ENCODE measurements at places on chromosomes 7 and 10.

- no peak for DNase-seq
Observed at GRCh38 chr7:19648791-19649190, 60.0 kb downstream of the POLR1F start.

DNA sequence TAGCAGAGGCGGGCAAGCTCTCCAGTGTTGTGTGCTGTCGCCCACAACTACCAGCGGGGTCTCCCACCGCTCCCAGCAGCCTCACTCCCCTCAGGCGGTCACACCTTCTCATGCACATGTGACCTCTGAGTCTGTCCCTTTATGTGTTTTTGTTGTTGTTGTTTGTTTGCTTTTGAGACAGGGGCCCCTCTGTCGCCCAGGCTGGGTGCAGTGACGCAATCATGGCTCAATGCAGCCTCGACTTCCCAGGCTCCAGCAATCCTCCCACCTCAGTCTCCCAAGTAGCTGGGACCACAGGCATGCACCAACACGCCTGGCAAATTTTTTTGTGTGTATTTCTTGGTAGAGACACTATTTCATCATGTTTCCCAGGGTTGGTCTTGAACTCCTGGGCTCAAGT is 1.5 kb downstream of the CPSF4 start:
- DNase-seq = no peak

DNA sequence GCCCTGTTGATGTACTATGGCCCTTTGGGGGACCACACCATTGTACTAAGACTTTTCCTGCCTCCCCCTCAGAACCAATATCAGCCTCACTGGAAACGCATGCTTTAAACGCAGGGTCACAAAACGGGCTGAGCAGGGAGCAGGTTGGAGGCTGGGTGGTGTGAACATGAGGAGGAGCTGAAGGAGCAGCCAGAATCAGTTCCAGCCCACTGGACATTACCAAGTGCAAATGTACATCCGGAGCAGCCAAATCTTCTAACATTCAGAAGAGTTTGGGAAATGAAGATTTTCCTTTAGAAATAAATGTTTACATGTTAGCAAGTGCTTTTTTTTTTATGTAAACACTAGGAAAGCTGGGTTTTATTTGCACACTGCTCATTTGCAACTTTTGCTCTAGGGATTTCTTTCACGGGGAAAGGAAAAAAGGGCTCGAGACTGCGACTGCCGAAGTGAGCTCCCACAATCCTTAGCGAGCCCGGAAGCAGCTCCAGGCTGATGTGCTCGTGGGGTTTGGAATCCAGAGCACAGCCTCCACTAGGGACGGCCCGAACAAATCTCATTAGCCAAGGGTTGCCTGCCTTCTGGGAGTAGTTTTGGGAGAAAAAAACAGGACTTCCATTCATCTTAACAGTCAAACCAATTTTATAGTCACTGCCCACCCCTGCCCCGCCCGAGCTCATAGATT is 108.0 kb upstream of the YAE1 start:
- DNase-seq = no peak

GRCh38 chr10:71321386-71321785 is 2.3 kb downstream of the SLC29A3 start:
- DNase-seq = no peak

DNA sequence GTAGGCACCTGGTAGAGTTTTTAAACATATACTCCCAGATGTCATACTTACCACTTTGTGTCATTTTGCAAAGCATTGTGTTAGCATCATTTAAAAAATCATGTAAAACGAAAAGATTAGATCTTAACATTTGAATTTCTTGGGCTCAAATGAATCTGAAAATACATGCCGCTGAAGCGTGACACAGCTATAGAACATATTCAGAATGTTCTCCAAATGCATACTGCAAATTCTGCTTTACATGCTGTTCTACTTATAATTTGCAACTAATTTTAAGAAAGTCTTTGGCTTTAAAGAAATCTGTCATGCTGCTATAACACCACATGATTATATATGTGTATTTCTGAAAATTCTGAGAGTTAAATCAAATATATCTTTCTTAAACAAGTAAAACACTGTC is 109.2 kb upstream of the CAV2 start:
- DNase-seq = no peak

DNA sequence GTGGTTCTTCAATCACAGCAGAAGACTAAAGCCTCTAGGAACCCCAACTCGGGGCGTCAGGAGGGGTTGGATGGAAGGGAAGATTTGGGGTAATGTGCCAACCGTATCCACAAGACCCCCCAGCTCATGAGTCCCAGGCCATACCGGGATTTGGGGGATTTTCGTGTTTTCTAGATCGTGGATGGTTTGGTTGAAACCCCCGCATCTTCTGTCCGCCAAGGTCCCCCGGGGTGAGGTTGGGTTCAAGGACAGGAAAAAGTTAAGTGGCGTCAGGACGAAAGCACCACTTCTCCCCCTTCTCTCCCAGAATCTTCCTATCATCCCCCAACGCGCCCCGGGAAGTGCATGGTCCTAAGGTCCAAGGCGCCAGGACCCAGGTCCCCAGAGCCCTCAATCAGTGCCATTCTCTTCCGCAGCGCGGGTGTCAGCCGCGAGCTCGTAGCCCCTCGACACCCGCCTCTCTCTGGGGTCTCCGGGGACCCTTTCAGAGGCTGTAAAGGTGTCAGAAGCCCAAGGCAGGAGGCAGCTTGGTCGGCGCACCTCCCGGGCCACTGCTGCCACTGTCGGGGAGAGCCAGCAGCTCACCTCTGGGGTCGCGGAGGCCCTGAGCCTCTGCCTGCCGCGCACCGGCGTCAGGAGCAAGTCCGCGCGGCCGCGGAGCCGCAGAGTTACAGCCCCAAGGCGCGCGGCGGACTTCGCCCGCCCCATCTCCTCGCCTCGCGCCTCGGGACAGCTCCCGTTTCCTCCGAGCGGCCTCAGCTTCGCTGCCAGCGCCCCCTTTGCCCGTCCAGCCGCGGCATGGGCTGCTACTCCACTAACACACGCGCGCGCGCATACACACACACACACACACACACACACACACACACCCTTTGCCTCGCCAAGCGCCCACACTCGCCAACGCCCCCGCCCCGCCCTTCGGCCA is 1.5 kb downstream of the MKX start:
- DNase-seq = peak; percentile 72

DNA sequence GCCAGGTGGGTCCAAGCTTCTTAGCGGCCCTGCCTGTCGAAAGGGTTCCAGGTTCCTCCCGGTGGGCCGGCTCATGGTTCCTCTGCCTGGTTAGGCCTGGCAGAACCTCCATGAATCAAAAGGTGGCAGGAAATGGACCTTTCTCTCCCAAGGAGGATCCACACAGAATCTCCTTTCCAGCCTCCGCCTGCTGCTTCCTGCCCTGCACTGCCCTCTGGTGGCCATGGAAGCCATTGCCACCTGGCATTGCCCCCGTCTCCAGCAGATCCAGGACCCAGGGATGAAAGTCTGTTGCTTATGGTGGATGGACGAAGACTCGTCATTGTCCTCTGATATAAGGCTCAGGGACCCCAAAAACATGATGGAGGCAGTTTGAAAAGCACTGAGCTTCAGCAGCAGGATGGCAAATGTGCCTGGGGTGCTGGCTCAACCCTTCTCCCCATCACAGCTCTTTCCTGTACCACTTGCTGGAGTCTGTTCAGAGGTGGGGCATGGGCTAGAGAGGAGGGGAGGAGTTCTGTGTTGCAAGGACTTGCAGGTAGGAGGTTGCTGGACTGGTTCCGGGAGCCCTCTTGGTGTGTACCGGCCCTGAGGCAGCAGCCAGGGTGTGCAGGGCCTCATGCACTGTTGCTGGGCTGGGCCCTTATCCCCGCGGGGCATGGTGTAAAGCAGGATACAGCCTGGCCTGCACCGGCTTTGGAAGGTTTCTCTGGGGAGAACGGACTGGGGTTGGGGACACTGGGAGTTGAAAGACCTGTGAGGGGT is 11.3 kb upstream of the INMT start:
- peak; percentile 84 for DNase-seq

GRCh38 chr10:42973870-42974692 is 102.8 kb upstream of the RET start:
- peak; percentile 26 for DNase-seq

DNA sequence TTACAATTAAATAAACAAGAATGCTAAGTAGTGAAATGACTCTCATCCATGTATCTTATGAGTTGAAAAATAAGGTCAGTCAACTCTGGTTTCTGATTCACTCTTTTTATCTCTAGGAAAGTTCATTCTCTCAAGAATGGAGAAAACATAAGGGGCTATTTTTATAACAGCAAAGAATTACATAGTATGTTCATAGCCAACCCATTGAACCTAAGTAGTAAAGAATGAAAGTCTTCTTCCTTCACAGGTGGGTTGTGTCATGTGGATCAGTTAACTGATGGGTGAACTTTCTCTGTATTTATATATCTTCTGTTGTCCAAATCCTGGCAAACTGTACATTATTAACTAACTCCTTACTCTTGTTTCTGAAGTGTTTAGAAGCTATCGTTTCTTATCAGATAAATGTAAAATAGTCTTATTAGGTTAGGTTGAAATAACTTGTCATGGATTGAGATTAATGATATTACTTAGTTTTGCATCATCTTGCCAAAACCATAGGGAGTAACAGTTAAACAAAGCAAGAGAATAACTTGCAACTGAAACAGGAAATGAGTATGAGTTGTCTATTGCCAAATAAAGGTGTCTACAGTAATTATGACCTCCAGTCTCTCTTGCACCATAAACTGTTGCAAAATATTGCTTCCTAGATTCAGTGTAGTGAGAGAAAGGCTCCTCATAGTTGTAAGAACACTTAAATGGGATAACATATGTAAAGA is 86.8 kb downstream of the ANKRD7 start:
- no peak for DNase-seq

DNA sequence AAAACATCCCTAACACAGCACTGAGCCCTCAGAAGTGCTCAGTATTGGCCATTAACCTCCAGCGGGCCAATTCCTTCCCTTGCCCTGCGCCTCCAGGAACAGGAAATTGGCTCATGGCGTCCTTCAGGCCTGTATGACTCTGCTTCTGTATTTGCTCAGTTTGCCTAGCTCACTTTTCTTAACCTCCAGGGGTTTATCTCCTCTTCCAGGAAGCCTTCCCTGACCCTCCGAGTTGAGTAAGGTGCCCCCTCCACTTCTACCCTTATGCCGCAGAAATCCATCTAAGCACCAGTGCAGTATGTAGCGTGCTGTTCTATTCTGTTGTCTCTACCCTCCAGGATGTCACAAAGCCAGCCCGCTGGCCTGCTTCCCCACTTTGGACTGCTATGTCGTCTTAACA is 1.1 kb upstream of the SFXN4 start:
- DNase-seq = no peak

- DNase-seq = peak; percentile 80
Observed at GRCh38 chr7:155796381-155797261, 15.6 kb downstream of the SHH start.

DNA sequence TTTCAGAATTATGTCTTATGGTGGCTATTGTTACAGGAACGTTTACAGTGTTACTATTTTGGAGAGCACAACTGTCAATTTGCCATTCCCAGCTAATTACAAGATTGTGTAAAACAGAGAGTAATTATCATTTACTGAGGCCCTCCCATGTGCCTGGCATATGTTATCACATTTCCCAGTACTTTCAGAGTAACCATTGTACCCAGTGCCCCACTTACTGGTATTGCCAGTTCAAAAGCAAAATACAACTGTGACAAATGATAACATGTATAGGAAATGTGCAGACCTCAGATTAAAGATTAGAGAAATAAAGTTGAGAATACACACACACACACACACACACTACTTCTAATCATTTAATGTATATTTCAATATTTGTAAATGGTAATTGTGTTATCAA is 572.5 kb downstream of the POM121L12 start:
- DNase-seq = no peak

DNA sequence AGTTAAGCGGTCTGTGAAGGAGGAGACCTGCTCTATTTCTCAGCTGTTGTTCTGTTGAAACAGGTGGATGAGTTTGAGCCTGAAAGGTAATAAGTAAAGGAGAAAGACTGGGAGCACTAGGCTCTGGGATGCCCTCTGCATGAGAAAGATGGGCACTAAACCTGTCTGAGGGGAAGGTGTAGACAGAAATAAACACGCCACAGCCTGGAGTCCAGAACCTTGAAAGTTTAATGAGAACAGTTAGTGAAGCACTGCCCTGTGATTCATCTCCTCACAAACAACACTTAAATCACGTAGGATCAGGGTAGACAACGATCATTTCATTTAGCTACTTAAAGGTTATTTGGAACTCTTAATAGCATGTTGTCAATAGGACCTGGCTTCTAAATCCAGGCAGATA is 193.1 kb downstream of the PHTF2 start:
- no peak for DNase-seq

- no peak for DNase-seq
Observed at GRCh38 chr10:105952153-105952552, 1212.4 kb downstream of the SORCS1 start.

DNA sequence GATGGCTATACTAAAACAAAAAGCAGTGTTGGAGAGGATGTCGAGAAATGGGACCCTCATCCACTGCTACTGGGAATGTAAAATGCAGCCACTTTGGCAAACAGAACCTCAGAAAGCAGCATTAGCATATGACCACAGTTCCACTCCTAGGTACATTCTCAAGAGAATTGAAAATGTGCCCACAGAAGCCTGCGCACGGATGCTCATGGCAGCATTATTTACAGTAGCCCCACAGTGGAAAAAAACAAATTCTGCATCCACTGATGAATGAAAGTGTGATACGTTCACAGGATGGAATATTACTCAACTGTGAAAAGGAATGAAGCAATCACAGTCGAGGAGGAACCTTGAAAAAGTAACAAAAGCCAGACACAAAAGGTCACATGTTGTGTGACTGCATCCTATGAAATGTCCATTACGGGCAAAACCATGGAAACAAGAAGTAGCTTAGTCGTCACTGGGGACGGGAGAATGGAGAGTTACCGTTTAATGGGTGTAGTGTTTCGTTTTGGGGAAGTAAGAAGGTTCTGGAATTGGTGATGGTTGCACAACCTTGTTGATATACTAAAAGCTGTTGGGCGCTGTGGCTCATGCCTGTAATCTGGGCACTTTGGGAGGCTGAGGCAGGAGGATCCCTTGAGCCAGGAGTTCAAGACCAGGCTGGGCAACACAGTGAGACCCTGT is 2.5 kb upstream of the UPK3B start:
- DNase-seq = no peak

DNA sequence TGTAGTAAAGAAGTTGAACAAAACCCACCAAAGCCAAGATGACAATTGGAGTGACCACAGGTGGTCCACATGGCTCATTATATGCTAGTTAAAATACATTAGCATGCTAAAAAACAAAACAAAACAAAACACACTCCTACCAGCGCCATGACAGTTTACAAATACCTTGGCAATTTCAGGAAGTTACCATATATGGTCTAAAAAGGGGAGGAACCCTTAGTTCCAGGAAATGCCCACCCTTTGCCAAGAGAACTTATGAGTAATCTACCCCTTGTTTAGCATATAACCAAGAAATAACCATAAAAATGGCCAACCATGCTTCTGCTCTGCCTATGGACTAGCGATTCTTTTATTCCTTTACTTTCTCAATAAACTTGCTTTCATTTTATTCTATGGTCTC is 979.1 kb upstream of the POT1 start:
- DNase-seq = no peak
